ENCODE measurements at places on chromosomes 6 and 20.

DNA sequence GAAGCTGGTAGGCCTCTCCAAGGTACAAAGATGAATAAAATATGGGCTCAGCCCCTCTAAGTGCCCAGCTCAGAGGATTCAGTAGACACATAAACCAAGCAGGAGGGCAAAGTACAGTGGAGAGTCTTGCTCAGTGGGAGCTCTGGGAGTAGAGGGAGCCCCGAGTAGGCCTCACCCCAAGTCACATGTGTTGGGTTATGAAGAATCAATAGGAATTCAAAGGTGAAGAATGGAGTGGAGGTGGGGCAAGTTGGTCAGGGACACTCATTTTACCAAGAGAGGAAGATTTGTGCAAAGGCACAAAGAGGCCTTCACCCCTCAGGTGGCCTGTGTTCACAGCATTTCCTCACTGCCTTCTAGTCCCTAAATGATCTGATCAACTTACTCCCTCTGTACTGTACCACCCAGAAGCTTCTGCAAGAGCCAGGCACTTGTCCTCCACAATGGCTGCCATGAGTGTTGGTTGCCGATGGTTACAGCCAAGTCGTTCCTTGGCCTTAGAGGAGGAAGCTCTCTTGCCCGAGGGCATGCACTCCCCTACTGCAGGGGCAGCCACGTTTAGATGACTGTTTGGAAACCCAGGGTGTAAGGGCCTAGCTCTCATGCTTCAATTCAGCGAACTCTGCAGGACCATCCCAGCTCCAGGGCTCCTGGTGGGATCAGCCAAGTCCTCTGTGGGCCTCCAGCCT, 6.7 kb upstream of the CDKN1A start:
- no peak for DNase-seq

- no peak for DNase-seq
Observed at GRCh38 chr6:134795001-134795400, 154.9 kb downstream of the ALDH8A1 start.

GRCh38 chr6:112416866-112417265, 69.7 kb downstream of the RFPL4B start:
- DNase-seq, result no peak

- no peak for DNase-seq
Observed at GRCh38 chr6:31577579-31577966, 2.2 kb downstream of the TNF start.

- no peak for DNase-seq
Observed at GRCh38 chr6:135853227-135853626, 1.7 kb downstream of the PDE7B start.

GRCh38 chr6:14946753-14947152, 299.1 kb upstream of the JARID2 start:
- no peak for DNase-seq

GRCh38 chr20:59825944-59826759, 107.3 kb downstream of the SYCP2 start:
- no peak for DNase-seq

DNA sequence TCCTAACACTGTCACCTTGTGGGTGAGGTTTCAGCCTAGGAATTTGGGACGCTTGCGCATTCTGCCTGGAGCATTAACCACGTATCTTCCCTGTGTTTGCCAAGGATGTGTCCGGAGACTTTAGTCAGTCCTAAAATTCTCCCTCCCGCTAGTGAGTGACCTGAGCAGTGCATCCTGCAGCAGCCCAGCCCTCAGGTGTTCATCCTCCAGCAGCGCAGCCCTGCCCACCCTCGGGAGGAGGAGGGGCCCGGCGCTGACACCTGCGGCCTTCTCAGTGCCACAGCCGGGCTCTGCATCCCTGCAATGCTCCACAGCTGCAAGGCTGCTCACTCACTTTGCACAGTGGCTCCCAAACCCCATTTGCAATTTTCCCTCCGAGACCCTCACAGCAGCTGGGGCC, 79.5 kb downstream of the ERMARD start:
- DNase-seq, result no peak

DNA sequence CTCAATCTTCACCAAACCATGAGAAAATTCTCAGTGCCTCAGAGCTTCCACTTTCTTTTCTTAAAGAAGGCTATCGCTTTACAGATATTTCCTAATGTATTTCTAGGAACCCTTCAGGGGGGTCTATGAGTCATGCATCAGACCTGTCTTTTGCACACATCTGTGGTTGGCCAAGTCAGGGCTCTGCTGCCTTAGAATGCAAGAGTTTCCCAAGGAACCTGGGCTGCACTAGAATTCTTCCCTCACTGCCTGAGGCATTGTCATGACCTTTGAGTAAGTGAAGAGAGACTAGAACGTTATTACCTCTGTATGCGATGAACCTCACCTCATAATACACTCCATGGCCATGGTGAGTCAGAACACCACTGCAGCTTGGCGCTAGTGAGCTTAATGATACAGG, 365.0 kb upstream of the ID4 start:
- DNase-seq, result no peak

DNA sequence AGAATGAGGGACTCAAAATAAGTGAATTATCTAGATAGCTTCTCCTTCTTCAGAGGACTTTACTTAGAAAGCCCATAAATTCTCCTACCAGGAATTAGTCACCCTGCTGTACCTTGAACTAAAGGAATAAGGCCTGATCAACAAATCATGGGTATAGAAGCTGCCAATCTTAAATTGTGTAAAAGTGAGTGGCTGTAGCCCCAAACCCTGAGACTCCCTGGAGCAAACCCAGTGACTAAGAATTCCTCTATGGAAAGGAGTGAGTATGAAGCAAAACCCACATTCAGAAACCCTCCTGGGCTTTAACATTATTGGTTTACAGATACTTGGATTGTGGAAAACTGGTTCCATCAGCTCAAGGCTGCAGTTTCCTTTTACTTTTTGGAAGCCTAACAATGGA, 285.8 kb upstream of the TBX18 start:
- DNase-seq, result no peak

Data from endothelial cell (in vitro differentiated cells).